LHCN-M2 (cell line): ENCODE measurements at places on chromosomes 4 and X. TPM values are rescaled to one million over a fixed set of nuclear protein-coding genes. Genes with fewer than 3 reads are reported as not detected.

DNA sequence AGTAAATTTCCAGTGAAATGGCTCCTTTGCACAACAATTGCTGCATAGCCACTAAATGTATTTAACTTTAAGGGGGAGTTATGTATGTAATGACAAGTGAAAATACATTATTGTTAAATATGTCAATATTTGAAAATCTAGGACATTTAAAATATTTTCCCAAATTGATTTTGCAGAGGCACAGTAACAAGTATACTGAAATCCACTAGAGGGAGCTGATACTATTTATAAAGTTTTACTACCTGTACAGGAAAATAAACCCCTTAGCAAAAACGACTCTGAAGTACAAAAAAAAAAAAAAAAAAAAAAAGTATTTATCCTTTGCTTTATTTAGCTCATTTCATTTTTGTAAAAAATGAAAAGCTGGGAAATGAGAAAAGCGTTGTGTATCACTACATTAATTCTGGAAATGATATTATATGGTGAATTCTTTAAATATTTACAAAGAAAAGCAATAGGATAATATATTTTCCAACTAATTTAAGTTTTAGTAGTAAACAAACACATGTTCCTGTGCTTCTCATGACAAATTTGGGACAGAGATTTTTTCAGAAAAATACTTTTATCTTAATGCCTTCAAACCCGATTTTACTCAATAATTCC, 727.7 kb downstream of the DMD start:
- no peak for DNase-seq

DNA sequence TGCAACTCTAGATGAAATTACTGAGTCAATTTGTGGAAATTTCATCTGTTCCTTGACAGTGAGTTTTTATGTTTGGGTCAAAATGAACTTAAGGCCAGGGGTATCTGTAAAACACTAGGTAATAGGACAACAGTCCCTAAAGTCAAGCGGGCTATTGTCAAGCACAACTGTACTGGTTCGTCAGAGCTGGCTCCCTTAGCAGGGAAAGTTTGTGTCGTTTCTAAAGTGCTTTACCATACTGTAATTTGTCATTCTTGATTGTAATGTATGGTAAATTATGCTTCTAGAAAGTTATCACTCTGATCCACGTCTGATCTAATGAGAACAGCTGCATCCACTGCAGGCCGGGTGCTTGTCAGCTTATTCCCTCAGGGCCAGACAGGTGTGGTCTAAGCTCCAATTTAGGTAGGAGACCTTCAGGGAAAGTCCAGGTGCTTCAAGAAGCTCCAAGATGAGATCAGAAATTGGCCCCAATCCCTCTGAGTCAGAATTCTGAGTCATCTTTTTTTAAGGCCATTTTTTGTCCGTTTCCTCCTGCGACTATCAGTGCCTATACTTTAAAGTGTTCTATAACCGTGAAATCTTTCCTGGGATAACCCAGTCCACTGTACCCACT, 92.2 kb downstream of the PALLD start:
- peak; percentile 88 for DNase-seq

- no peak for DNase-seq
Observed at GRCh38 chrX:132216283-132216682, 3.0 kb downstream of the RAP2C start.

DNA sequence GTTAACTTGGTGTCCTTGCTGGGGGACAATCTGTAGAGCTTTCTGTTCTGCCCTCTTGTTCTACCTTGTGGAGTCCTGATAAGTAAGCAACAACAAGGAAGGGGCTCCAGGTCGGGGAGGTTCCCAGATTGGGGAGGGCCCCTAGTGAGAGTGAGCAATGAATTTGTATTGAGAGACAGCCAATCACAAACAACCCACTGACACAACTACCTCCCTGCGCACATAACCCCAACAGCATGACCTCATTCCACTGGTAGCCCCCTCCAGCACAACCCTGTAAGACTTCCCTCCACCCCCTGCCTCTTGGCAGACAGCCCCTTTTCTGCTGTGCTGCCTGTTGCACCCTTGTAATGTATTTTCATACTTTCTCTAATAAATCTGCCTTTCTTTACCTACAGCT, 19.7 kb upstream of the PNPLA4 start:
- no peak for DNase-seq

- DNase-seq: no peak
Observed at GRCh38 chr4:92334716-92335350, 31.1 kb downstream of the GRID2 start.

- DNase-seq: no peak
Observed at GRCh38 chrX:153310901-153311300, 10.7 kb downstream of the PNMA6F start.

DNA sequence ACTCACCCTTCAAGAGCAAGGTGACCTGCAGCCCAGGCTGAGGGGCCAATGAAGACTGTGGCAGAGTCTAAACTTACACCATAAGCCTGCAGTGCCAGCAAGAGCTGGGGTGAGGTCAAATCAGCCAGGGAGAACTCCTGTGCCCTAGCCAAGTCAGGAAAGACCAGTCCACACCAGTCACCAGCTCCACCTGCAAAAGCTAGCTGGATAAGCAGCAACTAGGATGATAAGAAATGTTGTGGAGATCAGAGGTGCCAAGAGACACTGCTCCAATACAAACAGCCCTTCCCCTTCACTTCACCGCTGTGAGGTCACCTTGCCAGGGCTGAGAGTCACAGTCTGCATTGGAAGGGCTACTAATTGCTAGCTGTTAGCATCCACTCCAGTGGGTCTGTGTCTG, 31.3 kb downstream of the NIPAL1 start:
- DNase-seq: no peak

DNA sequence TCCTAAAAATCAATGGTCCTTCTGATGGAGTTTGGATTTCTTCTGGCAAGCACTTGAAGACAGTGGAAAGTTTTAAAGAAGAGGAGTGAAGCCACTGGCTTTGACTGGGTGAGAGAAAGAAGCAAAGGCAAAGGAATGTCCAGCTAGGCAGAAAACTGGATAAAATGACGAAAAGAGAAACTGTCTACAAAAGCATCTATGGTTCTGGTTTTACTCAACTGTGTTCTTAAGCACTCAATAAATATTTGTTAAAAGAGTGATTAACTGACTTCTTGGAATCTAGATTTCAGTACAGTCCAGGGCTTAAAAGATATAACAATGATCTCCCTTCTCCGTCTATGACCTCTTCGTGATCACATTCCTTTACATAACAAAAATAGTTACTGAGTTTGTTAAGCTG, 52.4 kb downstream of the PACRGL start:
- DNase-seq: no peak

GRCh38 chrX:153643431-153644351, 3.3 kb upstream of the DUSP9 start:
- DNase-seq: no peak

GRCh38 chrX:37873220-37873619, 25.8 kb upstream of the DYNLT3 start:
- DNase-seq: no peak

- DNase-seq: peak; percentile 90
Observed at GRCh38 chrX:36431819-36432218, 512.3 kb downstream of the CFAP47 start.

- DNase-seq: peak; percentile 90
Observed at GRCh38 chr4:72312032-72312650, 256.9 kb downstream of the ADAMTS3 start.

DNA sequence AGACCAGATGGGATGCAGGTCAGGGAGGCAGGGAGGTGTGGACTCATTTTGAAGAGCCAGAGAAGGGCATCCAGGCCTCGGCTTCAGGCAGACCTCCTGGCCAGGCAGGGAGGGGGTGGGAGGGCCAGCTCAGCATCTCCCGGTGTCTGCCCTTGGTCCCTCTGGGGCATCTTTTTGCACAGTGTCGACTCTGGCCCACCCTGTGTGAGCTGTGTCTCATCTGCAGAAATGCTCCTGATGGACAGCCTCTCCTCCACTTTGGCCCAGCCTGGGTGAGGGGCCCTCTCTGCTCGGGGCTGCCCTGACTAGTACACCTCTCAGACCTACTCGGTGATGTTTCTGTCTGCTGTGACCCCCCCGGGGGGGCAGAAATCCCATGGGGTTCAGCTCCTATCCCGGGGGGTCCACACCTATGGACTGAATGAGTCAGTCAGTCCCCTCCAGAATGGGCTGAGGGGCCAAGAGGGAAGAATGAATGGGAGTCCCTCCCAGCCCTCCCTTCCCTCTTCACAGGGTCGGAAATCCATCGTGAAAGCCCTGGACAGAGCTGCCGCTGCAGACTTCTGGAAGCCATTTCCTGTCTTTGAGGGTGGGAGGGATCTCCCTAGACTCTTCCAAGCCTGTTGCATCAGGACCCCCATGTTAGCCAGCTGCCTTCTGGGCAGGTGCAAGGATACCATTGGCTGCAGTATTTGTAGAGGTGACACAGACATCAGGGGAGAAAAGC, 196.7 kb upstream of the PSAPL1 start:
- no peak for DNase-seq

- no peak for DNase-seq
Observed at GRCh38 chrX:22272613-22273012, at the start of gene CBLL2. Gene CBLL2 (plus strand): TSS chrX:22272913. CDS start chrX:22272992, 79 bp downstream.

- peak; percentile 45 for DNase-seq
Observed at GRCh38 chr4:71262161-71262560, 76.7 kb upstream of the SLC4A4 start.

- DNase-seq: peak; percentile 39
Observed at GRCh38 chrX:75067931-75068330, 88.2 kb downstream of the ABCB7 start.

- DNase-seq: no peak
Observed at GRCh38 chrX:1484638-1485019, 31.9 kb upstream of the ASMTL start.

DNA sequence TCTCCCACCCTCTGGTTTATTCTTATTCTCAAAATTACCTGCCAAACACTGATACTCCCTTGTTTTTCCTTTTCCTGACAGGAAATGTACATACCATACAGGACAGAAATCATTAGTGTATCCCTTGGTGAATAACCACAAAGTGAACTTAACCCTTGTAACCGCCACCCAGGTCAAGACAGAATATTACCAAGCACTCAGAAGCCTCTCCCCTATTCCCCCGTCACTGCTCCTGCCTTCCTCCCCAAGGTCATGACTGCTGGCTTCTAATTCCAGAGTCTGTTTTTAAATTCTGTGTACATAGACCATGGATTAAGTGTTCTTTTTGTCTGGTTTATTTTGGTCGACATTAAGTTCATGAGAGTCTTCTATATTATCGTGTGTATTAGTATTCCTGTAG, 37.7 kb downstream of the HTT start:
- peak; percentile 42 for DNase-seq

ZCCHC13 gene
- total RNA-seq: not detected in 2 replicates

IL15 gene
- total RNA-seq: 6.8 and 8.0 TPM in 2 replicates

EDA2R gene
- 27.2 and 27.8 TPM in 2 replicates for total RNA-seq

PAGE1 gene
- total RNA-seq: not detected in 2 replicates

SH2D1A gene
- total RNA-seq: not detected in 2 replicates

STPG2 gene
- 0.11 TPM in 1 of 2 replicates, not detected in the other for total RNA-seq

MAB21L2 gene
- 0.06 TPM in 1 of 2 replicates, not detected in the other for total RNA-seq

S100G gene
- total RNA-seq: not detected in 2 replicates

CHRNA9 gene
- total RNA-seq: 0.29 and 0.51 TPM in 2 replicates

SRPX gene
- total RNA-seq: 182 and 185 TPM in 2 replicates

GAGE12H gene
- not detected in 2 replicates for total RNA-seq
